Hematopoietic multipotent progenitor cell (in vitro differentiated cells): ENCODE measurements at places on chromosomes 6 and 20.

- DNase-seq: no peak
These were observed 79.3 kb upstream of the ARMC2 start for GRCh38 chr6:108768792-108769524.

- DNase-seq: no peak
These were observed 4.8 kb downstream of the PPP1R10 start for GRCh38 chr6:30612213-30612612.

GRCh38 chr20:15200147-15200565 is 862.7 kb upstream of the FLRT3 start:
- DNase-seq: no peak

- no peak for DNase-seq
These were observed 327.6 kb upstream of the CNR1 start for GRCh38 chr6:88493717-88494116.
